ENCODE measurements at places on chromosomes 3 and 15.

GRCh38 chr3:35562141-35562540 lies 77.2 kb upstream of the ARPP21 start:
- DNase-seq: no peak

GRCh38 chr3:11088831-11089230 lies 65.5 kb upstream of the HRH1 start:
- DNase-seq: no peak

DNA sequence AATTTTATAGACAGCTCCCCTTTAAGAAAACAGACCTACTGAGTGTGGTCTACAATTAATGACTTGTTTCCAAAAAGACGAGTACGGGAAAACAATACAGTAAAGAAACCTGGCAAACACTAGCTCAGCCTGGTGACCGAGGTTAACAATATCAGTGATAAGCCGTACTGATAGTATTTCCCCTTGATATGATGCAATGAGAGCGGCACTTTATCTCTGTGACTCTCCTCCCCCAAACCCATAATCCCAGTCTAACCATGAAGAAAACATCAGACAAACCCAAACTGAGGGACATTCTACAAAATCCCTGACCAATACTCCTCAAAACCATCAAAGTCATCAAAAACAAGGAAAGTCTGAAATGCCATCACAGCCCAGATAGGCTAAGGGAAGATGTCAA lies 8.2 kb downstream of the DENND4A start:
- no peak for DNase-seq

DNA sequence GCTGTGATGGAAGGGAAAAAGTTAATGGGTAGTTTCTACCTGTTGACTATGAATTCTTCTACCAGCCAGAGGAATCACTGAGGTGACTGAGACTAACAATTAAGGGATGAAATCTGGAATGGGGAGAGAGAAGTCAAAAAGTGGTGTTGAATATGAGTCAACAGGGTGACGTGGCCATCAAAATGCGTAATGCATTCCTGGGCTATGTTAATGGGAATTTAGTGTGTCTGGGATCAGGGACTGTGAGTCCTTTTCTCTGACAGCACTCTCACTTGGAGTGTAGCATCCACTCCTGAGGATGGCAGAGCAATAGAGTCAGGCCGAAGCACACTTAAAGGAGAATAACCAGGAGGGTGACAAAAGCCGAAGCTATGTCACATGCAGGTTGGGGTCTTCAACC lies 60.4 kb downstream of the MESD start:
- no peak for DNase-seq

DNA sequence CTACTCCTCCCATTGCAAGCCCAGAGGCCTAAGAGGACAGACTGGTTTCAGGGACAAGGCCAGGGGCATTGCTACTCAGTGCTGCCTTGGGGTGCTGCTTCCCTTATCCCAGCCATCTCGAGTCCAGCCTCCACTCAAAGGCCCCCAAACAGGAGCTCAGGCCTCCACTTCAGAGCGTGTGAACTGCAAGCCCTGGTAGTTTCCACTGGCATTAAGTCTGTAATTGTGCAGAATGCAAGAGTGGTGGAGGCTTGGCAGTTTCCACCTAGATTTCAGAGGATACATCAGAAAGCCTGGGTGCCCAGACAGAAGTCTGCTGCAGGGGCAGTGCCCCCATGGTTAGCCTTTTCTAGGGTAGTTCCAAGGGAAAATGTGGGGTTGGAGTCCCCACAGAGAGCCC lies 192.8 kb upstream of the ST8SIA2 start:
- no peak for DNase-seq

GRCh38 chr15:92409006-92409405 lies 15.3 kb downstream of the ST8SIA2 start:
- no peak for DNase-seq

DNA sequence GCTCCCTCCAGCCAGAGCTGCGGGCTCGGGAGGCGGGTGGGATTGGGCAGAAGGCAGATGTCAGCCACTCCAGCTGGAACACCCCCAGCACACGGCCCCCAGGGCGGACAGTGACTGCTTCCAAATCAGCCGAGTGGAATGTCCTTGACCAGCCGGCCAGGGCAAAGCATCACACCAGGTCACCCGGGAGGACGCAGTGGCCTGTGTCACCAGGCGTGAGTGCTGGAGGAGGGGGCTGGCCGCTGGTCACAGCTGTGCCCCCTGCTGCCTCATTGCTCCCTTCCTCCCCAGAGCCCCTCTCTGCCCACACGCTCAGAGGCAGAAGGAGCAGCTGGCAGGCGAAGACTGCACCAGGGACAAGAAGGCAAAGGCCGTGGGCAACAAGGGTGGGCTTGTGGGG lies 33.5 kb downstream of the NTRK3 start:
- DNase-seq: no peak

- peak; percentile 89 for DNase-seq
These were observed 15.6 kb downstream of the TMEM158 start for GRCh38 chr3:45210308-45211041.

DNA sequence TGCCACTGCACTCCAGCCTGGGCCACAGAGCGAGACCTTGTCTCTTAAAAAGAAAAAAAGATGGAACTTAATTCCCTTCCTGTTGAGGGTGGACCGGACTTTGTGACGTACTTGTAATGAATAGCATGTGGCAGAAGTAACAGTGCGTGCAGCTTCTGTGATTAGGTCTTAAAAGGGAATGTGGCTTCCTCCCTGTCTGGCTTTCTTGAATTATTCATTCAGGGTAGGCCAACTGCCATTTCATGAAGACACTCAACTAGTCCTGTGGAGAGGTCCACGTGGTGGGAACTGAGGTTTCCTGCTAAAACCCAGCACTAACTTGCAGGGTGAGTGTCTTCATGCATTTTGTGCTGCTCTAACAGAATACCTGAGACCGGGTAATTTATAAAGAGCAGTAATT lies 98.9 kb upstream of the PIAS1 start:
- DNase-seq: no peak

DNA sequence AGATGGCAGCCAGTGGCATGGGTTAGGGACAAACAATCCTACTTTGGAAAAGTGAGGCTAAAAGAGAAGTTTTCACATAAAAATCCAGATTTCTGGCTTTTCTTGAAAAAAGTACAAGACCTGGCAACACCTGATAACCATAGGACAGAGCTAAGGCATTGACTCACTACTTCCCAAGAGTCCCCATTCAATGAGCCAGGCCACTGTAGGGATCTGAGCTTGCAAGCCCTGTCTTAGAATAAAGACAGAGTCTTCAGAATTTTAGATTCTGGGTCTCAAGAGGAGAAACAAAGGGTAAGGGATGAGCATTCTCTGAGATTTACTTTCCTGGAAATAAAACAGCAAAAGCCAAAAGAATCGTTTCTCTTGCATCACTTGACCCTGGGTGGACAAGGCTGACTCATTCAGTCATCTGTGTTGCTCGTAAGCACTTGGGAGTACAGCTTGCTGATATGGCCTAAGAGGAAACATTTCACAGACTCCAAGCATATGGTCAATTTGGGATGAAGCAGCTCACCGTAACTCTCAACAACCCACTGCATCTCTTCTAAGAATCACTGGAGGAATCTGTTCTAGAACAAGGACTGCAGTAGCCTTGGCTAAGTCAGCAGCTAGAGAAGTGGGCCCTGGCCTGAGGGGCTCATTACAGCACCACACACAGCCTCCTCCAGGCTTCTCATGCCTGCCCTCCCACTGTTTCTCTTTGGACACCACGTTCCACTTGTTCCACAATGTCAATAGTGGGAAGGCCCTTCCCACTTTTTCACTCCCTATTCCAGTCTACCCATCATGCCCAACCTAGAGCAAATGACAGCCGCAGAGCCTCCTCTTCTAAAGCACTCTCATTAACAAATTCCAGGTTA lies 86.2 kb downstream of the RFTN1 start:
- no peak for DNase-seq

GRCh38 chr3:193214445-193214844 lies 26.6 kb upstream of the PLAAT1 start:
- no peak for DNase-seq

GRCh38 chr3:178969004-178969700 lies 102.5 kb downstream of the ZMAT3 start:
- no peak for DNase-seq
